ENCODE measurements at places on chromosomes 12 and 14.

GRCh38 chr12:113889891-113890581, 76.1 kb downstream of the RBM19 start:
- no peak for DNase-seq

- DNase-seq: no peak
Observed at GRCh38 chr12:85782711-85783110, 53.5 kb downstream of the RASSF9 start.

- DNase-seq: no peak
Observed at GRCh38 chr12:29688914-29689313, 94.8 kb downstream of the TMTC1 start.

DNA sequence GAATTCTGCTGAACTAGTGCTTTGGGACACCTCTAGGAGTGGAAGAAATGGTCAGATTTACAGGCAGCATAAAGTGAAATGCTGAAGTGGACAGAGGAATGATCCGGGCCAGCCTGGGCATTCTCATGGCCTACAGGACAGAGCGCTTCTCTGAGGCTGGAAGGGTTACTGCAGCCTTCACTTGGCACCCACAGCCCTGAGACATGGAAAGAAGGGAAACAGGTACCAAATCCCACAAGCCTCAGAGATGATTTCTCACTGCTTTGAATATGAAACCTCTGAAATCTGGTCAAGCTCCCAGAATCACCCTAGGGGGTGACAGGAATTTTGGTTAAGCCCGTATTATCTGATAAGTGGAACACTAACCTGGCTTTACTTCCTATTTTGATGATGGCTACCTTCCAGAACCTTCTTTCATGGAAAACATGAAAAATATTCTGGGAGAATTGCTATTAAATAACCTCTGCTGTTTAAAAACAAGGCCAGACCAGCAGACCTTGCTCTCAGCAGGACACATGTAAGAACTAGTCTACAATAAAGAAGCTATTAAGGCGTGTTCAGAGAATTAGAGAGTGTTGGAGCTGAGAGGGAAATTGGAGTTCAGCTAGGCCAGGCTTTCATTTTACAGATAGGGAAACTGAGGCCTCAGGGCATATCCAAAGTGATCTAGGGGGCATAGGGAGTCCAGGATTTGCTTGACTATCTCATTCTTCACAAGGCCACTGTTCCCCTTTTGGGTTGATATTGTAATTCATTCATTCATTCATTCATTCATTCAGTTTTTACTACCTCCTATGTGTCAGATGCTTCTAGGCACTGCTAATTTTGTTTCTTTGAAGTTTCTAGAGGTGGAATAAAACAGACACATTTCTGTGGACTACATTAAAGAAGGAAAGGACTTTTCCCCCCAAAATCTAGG, 281.5 kb downstream of the ZFP36L1 start:
- no peak for DNase-seq

DNA sequence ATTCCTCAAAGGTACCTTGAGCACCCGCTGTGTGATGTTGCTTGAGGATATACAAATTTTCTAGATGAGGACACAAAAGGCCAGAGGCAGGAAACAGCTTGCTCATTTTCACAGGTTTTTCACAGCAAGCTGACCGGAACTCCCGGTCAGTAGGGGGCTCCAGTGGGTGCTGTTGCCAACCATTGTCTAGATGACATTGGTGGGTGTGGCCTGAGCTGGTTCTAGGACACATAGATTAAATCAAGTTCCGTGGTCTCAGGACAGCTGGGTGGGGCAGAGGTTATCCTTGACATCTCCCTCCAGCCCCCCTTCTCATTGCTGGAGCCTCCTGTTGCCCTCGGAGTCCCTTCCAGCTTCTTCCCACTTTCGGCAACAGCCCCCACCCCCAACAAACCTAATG, 153.6 kb upstream of the FKBP4 start:
- no peak for DNase-seq

GRCh38 chr14:37992499-37992898, 215.2 kb upstream of the SSTR1 start:
- no peak for DNase-seq

GRCh38 chr14:94542111-94542810, 19.0 kb upstream of the SERPINA4 start:
- no peak for DNase-seq

DNA sequence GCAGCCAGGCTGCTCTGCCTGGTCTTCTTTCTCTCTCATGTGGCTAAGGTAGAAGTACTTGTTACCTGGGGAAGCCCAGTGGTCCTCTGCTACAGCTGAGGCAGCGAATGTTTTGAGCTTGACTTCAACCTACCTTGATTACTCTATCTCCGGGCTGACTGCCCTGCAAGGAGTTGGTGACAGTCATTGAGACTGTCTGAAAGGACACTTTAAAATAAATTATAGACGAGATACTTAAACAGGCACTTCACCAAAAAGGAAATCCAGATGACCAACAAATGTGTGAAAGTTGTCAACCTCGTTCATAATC, 474 bp upstream of the CIT start:
- DNase-seq: no peak

GRCh38 chr14:33932576-33933345, 18.1 kb downstream of the EGLN3 start:
- DNase-seq: no peak

DNA sequence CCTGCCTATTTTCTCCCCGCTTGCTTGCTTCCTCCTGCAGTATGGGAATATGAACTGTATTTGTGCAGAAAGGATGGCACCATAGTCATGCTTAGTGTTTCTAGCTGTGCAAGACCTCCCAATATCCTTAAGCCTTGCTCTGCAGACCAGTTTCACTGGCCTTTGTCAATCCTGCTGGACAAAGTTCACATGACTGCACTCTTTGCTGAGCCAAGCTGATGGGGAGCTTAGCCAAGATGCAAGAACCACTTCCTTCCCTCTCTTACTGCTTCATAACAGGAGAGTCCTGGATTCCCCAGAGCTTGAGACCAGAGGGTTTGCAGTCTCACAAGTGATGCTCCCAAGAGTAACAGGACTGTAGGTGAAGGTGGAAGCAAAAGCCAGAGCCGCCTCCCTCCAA, 3.8 kb downstream of the ASIC1 start:
- no peak for DNase-seq

DNA sequence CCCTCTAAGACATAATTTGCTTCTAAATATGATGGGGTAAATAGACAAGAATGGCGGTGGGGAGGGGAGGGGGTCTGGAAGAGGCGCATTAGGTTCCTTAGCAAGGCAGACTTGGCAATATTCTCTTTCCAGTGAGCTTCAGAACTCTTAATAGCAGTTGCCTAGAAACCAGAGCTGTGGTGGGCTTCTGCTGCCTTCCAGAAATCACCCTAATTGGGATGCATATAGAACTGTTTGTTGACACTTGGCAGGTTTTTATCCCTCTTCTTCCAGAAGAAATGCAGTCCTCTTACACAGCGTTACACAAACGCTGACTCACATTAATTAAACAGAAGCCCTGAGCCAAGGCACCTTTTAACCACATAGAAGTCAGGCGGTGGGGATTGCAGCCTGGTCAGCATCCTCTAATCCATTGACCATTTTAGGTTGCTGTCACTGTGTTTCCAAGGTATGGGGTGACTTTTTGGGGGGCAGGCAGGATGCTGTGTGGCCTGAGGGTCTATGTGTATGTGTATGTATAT, 114.1 kb downstream of the CCDC60 start:
- no peak for DNase-seq

- no peak for DNase-seq
Observed at GRCh38 chr12:114760151-114760877, 76.3 kb upstream of the TBX3 start.

GRCh38 chr14:88929656-88930436, 105.4 kb downstream of the TTC8 start:
- no peak for DNase-seq

GRCh38 chr14:23009483-23009938, 432 bp downstream of the C14orf93 start:
- DNase-seq: no peak

- DNase-seq: peak; percentile 47
Observed at GRCh38 chr14:106844608-106845285, 1318.4 kb downstream of the TMEM121 start.

DNA sequence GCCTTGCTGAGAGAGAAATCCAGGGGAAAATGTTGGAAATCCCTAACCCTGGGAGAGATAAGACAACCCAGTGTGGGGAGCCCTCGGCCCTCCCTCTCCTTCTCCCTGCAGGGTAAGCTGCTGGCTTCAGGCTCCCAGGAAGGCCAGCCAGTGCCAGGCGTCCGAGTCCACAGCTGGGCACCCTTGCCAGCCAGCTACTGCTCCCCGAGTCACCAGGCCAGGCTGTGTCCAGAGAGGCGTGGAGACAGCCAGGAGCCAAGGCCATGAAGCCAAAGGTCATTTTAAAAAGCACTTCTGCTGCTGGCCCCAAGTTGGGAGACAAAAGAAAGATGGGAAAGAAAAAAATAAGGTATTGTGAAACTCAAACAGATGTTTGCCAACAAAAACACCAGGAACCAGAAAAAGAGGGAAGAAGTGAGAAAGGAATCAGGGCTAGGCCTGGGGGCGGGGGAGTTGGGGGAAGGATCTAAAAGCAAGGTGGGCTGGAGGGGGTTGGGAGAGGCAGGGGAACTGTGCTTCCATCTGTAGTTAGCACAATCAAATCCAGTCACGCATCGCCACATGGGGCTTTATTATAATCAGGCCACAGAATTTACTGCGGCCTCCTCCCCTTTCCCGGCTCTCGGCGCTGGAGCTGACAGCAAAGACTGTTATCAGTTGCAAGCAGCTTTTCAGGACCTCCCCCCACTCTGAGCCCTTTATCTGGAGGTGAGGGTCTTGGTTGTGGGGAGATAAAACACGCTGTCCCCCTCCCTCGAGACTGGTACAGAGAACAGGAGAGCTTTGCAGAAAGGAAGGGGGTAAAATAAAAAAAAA, 33.5 kb downstream of the RBM19 start:
- DNase-seq: no peak

- DNase-seq: peak; percentile 98
Observed at GRCh38 chr14:22929104-22929960, at the start of gene PRMT5. Gene PRMT5, minus strand, starts transcription at chr14:22929376. Its CDS starts 15 bp downstream, at chr14:22929361.

DNA sequence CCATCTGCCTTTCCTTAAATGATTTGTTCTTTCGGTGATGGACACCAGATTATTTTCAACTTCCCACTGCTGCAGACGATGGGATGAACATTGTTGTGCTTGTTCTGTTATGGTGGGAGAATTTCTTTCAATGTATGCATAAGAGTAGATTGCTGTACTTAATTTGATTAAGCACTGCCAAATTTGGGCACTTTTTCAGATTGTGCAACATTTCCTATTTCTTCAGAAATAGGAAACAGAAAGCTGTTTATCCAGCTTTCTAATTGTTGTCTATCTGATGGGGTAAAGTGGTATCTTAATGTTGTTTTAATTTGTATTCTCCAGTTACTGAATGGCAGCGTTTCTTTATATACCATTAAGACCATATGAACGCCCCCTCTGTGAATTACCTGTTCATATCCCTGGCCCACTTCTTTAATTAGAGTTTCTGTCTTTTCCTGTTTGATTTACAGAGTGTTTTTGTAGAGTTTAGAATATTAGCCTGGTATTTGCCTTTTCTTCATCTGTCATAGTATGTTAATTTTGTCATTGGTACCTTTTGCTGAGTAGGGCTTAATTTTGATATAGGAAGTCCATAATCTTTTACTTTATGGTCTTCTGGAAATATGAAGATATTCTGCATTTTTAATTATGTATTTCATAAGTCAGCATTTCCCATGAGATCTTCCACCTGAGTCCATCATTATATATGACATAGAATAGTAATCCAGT, 59.6 kb downstream of the DIP2B start:
- DNase-seq: no peak

GRCh38 chr12:89062996-89063395, 289.3 kb downstream of the DUSP6 start:
- DNase-seq: no peak

DNA sequence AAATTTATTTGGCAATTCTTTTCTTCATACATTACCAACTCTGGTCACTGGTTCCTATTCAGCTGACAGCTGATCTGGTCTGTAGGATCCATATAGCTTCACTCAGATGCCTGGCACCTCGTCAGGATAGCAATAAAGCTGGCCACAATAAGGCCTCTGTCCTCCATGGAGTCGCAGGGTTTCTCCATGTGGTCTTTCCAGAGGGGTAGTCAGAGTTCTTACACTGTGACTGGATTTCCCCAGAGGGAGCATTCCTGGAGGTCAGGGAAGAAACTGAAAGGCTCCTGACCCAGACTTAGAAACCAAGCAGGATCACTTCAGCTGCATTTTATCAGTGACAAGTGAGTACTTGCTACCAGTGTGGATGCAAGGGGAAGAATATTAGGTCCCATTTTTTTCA, 34.9 kb upstream of the SIX1 start:
- no peak for DNase-seq

DNA sequence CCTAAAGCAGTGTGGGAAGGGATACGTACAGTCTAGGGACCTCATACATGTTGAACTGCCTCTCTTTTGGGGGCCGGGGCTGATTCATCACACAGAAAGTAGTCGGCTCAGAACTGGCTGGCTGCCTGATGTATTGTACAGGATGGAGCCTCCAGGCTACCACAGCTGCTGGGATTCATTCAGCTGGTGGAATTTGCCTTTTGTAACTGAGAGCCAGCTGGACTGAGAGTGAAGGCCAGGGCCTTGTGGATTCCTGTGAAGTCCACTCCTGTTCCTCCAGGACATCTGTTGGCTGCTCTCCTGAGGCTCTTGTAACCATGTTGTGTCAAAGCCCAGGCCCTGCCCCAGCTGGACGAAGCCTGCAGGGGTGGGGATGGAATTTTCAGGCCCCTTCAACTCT, 116.3 kb upstream of the PRICKLE1 start:
- no peak for DNase-seq

DNA sequence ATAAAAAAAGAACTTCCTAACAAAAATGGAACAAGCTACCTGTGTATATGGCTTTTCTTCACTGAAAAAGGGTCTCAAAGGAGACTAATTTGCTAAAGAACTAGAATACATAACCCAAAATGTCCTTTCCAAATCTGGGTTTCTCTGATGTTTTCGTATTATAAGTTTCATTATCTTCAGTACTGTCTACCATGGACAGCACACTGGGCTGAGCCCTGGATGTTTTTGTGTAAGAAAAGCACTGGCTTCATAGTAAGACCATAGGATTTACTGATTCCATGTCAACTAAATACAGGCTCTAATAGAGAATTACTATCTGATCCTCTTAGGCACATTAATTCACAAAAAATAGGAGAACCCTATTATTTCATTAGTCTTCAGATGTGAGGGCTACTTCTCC, 94.3 kb upstream of the GPHB5 start:
- DNase-seq: no peak

- no peak for DNase-seq
Observed at GRCh38 chr14:77529963-77530362, 31.3 kb upstream of the ISM2 start.
